ENCODE measurements at places on chromosomes 13 and 19.

- no peak for DNase-seq
These were observed 297.0 kb downstream of the FGF9 start for GRCh38 chr13:21967871-21968270.

DNA sequence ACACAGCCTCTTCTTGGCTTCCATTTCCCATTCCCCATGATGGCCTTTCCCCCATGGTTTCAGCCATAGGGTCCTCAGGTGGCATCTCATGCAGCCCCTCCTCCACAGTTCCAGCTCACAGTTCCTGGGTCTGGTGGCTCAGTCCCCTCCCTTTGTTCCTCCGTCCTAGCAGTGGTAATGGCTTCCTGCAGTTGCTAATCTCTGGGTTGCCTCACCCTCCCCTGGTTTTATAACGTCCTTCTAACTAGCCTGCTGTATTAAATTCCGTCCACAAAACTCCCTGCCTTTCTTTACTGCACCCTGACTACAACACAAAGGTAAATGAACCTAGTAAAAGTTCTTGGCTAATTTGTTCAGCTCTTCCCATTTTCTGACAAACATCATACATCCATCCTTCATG lies 30.9 kb downstream of the CCDC70 start:
- DNase-seq = no peak

DNA sequence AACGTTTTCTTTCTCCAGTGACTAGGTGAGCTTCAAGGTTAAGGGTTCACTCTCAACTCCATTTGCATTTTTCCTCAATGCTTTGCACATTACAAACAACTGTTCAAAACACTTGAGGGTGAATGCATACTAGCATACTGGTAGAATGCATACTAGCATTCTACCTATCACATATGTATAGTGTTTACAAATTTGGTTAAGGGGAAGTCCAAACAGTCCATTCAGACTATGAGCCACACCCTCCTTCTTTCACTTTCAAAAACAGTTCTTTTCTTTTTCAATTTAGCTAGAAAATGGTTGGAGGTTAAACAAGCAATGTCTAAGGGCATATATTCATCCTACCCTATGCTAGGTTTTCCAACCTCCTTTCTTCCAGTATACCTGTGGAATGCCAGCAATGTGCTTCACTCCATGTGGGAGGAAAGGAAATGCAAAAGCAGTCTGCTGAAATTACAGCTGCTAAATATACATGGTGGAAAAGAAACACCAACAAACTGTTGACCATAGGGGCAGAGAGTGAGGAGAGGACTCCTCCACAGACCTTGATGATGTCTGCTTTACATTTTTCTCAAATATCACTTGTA lies 102.6 kb downstream of the DOCK9 start:
- no peak for DNase-seq

GRCh38 chr13:26749285-26749684 lies 11.3 kb downstream of the GPR12 start:
- DNase-seq = no peak
